ENCODE measurements at places on chromosomes 6 and 20.

DNA sequence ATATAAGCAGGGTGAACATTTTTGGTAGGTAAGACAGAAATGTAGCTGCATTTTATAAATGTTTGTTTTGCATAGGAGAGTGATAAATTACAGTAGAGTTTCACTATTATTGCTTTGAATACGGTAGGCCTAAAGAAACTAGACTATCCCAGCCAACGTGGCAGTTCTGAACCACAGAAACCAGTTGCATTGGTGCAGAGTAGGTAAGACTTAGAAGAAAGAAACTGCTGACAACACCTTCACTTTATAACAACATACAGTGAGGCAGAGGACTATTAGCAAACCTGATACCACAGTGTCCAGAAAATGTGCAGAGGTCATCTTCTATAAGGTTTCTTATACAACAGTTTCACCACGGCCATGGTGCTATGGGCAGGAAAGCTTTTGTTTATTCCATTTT, 566.1 kb downstream of the KIF16B start:
- no peaks in the 10 kb centered on the region for H3K27me3 ChIP-seq
- no peak overlapping the region for H3K27ac ChIP-seq
- H3K4me3 ChIP-seq = no peak overlapping the region
- DNase-seq = no peak
- no peaks in the 10 kb centered on the region for H3K4me1 ChIP-seq
- H3K36me3 ChIP-seq = no peaks in the 10 kb centered on the region

GRCh38 chr6:34696189-34696738, 303 bp downstream of the ILRUN start:
- H3K4me1 ChIP-seq = peaks cover 45% of the 10 kb centered on the region
- H3K36me3 ChIP-seq = peaks cover 22% of the 10 kb centered on the region
- peaks cover 3% of the 10 kb centered on the region for H3K27me3 ChIP-seq
- peak overlapping the region; percentile 91 for H3K4me3 ChIP-seq
- DNase-seq = no peak

DNA sequence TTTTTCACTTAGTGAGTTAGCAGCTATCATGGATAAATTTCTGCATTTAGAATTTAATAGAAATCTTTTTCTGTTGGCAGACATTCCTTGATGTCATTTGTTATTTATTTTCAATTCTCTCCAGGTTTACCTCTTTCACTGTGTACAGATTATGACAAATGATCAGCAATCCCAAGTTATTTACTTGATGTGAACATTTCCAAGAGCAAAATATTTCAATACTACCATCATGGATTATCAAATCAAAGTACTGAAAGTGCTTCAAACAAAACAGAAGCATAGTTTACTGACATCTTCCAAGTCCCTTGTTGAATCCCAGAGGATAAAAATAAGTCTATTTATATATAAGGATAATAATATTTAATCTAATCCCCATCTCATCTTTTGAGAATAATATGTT, 852.2 kb upstream of the CITED2 start:
- no peaks in the 10 kb centered on the region for H3K4me1 ChIP-seq
- no peak for DNase-seq
- H3K4me3 ChIP-seq = no peak overlapping the region
- H3K27me3 ChIP-seq = no peaks in the 10 kb centered on the region

GRCh38 chr20:61912665-61913422, 152.8 kb downstream of the TAF4 start:
- no peak overlapping the region for H3K4me3 ChIP-seq
- peaks cover 8% of the 10 kb centered on the region for H3K4me1 ChIP-seq
- DNase-seq = no peak
- H3K27ac ChIP-seq = no peak overlapping the region
- H3K27me3 ChIP-seq = peaks cover 18% of the 10 kb centered on the region

DNA sequence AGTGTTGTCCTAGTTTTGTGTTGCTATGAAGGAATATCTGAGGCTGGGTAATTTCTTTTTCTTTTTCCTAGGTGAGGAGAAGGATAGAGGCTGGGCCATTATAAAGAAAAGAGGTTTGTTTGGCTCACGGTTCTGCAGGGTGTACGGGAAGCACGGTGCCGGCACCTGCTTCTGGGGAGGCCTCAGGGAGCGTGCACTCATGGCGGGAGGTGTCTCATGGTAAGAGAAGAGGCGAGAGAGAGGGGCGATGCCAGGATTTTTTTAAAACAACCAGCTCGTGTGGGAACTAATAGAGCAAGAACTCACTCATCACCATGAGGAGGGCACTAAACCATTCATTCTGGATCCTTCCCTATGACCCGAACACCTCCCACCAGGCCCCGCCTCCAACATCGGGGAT, 14.2 kb upstream of the NPBWR2 start:
- H3K36me3 ChIP-seq = no peaks in the 10 kb centered on the region
- peaks cover 49% of the 10 kb centered on the region for H3K27me3 ChIP-seq
- H3K4me3 ChIP-seq = no peak overlapping the region
- H3K27ac ChIP-seq = no peak overlapping the region
- peak; percentile 14 for DNase-seq

GRCh38 chr6:159790956-159791598, 810 bp downstream of the MRPL18 start:
- peaks cover 58% of the 10 kb centered on the region for H3K4me1 ChIP-seq
- no peak for DNase-seq
- no peaks in the 10 kb centered on the region for H3K27me3 ChIP-seq

- DNase-seq = no peak
- H3K36me3 ChIP-seq = peaks cover 2% of the 10 kb centered on the region
- H3K4me1 ChIP-seq = no peaks in the 10 kb centered on the region
- no peaks in the 10 kb centered on the region for H3K27me3 ChIP-seq
- no peak overlapping the region for H3K27ac ChIP-seq
- H3K4me3 ChIP-seq = no peak overlapping the region
Observed at GRCh38 chr6:5599127-5599526, 337.8 kb downstream of the FARS2 start.

DNA sequence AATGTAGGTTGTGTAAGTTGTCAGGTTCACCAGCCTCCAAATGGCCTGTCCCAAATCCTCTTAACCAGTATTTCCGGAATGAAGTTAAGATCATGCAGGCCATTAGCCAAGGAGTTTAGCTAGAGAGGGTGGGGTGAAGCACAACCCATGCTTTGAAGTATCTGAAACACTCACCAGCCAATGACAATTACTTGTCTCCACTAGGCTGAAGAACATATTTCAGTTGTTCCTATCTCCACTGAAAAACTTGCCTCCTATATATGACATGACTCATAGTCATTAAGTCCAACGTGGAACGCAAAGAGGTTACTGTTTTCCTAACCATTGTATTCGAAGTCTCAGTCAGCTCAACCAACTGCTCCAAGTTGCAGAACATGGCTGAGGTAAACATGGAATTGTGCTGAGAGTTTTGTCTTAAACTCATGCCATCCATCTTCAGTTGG, 37.4 kb upstream of the TNFAIP3 start:
- H3K4me3 ChIP-seq = no peak overlapping the region
- H3K27ac ChIP-seq = no peak overlapping the region
- H3K27me3 ChIP-seq = no peaks in the 10 kb centered on the region
- H3K4me1 ChIP-seq = peaks cover 45% of the 10 kb centered on the region

- no peaks in the 10 kb centered on the region for H3K36me3 ChIP-seq
- no peaks in the 10 kb centered on the region for H3K4me1 ChIP-seq
- no peak within 1 kb of the TSS for H3K4me3 ChIP-seq
- no peak within 1 kb of the TSS for H3K27ac ChIP-seq
Observed at GRCh38 chr20:23049201-23050075, at the start of gene THBD. Gene THBD, minus strand, starts transcription at chr20:23049672. Its CDS starts 168 bp downstream, at chr20:23049504.

DNA sequence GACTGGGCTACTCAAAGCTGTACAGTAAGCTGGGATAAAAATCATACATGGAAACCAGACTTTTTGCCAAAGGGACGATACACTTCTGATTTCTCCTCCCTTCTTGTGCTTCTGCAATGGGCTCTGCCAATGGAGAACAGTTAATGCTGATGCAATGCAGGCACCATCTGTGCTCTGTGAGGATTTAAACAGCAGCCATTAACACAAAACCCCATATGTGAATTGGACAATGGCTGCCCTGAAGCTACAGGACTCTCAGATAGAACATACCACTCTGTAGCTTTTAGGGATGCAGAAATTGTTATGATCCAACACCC, 71.9 kb downstream of the GJA10 start:
- peaks cover 63% of the 10 kb centered on the region for H3K36me3 ChIP-seq
- no peak overlapping the region for H3K4me3 ChIP-seq
- peak overlapping the region; percentile 43 for H3K27ac ChIP-seq
- DNase-seq = no peak
- peaks cover 40% of the 10 kb centered on the region for H3K4me1 ChIP-seq

- no peak for DNase-seq
- H3K36me3 ChIP-seq = peaks cover 52% of the 10 kb centered on the region
- no peak overlapping the region for H3K27ac ChIP-seq
- H3K4me3 ChIP-seq = no peak overlapping the region
- peaks cover 3% of the 10 kb centered on the region for H3K27me3 ChIP-seq
Observed at GRCh38 chr6:90088009-90088408, 193.7 kb downstream of the GJA10 start.

GRCh38 chr6:134686071-134686470, 263.8 kb downstream of the ALDH8A1 start:
- peaks cover 18% of the 10 kb centered on the region for H3K27me3 ChIP-seq
- no peaks in the 10 kb centered on the region for H3K4me1 ChIP-seq
- no peak for DNase-seq
- no peaks in the 10 kb centered on the region for H3K36me3 ChIP-seq
- H3K4me3 ChIP-seq = no peak overlapping the region
- H3K27ac ChIP-seq = no peak overlapping the region

DNA sequence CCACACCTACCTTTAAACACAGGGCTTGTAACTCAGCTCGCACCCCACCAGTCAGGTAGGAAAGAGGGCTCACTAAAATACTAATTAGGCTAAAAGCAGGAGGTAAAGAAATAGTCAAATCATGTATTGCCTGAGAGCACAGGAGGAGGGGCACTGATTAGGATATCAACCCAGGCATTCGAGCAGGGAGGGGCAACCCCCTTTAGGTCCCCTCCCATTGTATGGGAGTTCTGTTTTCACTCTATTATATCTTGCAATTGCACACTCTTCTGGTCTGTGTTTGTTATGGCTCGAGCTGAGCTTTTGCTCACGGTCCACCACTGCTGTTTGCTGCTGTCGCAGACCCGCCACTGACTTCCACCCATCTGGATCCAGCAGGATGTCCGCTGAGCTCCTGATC, 657.2 kb downstream of the PRIM2 start:
- peaks cover 3% of the 10 kb centered on the region for H3K27me3 ChIP-seq
- no peak for DNase-seq
- H3K4me3 ChIP-seq = no peak overlapping the region
- H3K4me1 ChIP-seq = no peaks in the 10 kb centered on the region
- H3K36me3 ChIP-seq = no peaks in the 10 kb centered on the region
- no peak overlapping the region for H3K27ac ChIP-seq

GRCh38 chr20:2519115-2519809, 10.5 kb upstream of the ZNF343 start:
- H3K36me3 ChIP-seq = no peaks in the 10 kb centered on the region
- no peak overlapping the region for H3K27ac ChIP-seq
- no peak overlapping the region for H3K4me3 ChIP-seq
- no peak for DNase-seq

DNA sequence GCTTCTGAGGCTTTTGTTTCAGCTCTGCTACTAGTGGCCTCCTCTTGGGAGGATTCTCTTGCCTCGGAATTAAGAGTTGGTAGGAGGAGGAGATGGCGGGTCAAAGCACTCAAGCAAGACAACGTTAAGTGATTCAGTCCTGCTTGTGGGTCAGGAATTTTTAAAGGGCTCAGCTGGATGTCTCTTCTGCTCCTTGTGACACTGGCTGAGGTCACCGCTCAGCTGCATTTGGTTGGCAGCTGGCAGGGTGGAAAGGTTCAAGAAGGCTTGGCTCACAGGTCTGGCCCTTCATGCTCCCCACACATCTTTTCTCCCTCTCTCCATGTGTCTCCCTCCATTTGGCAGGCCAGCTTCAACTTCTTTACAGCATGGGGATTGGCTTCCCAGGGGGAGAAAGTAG, 641.4 kb downstream of the KIF16B start:
- H3K4me3 ChIP-seq = no peak overlapping the region
- H3K27me3 ChIP-seq = no peaks in the 10 kb centered on the region
- no peaks in the 10 kb centered on the region for H3K4me1 ChIP-seq
- H3K36me3 ChIP-seq = no peaks in the 10 kb centered on the region
- no peak for DNase-seq

GRCh38 chr6:99841297-99841696, 152.7 kb downstream of the MCHR2 start:
- H3K27ac ChIP-seq = no peak overlapping the region
- H3K4me1 ChIP-seq = no peaks in the 10 kb centered on the region
- no peaks in the 10 kb centered on the region for H3K27me3 ChIP-seq
- no peaks in the 10 kb centered on the region for H3K36me3 ChIP-seq
- DNase-seq = no peak
- no peak overlapping the region for H3K4me3 ChIP-seq

- no peaks in the 10 kb centered on the region for H3K36me3 ChIP-seq
- no peaks in the 10 kb centered on the region for H3K27me3 ChIP-seq
- H3K4me1 ChIP-seq = no peaks in the 10 kb centered on the region
- no peak overlapping the region for H3K4me3 ChIP-seq
Observed at GRCh38 chr6:164025180-164025579, 610.7 kb downstream of the QKI start.

GRCh38 chr6:87407901-87408720, at the start of gene CFAP206:
Gene CFAP206, plus strand, starts transcription at chr6:87407972. Its CDS starts 1,868 bp downstream, at chr6:87409840.
- no peaks in the 10 kb centered on the region for H3K36me3 ChIP-seq
- H3K27ac ChIP-seq = peak within 1 kb of the TSS; percentile 75
- H3K4me1 ChIP-seq = peaks cover 11% of the 10 kb centered on the region
- H3K4me3 ChIP-seq = peak within 1 kb of the TSS; percentile 76
- DNase-seq = peak; percentile 83

DNA sequence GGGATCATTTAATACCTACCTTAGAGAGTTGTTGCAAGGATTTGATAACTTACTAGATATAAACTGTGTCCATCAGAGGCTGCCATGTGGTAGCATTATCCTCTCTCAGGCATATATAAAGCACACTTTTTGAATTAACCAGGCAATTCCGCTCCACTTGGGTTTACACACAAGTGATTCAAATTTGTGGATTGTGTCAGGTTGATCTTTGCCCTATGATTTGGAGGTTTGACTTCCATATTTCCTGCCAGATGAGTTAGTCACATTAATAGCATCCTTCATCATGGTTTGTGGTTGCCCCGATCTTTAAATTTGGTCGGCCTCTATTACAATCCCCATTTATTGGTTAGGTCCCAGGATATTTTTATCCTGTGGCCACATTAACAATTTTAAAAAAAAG, 44.8 kb upstream of the CTAGE9 start:
- H3K36me3 ChIP-seq = no peaks in the 10 kb centered on the region
- no peak overlapping the region for H3K4me3 ChIP-seq
- DNase-seq = no peak
- H3K27ac ChIP-seq = no peak overlapping the region
- H3K27me3 ChIP-seq = peaks cover 4% of the 10 kb centered on the region

DNA sequence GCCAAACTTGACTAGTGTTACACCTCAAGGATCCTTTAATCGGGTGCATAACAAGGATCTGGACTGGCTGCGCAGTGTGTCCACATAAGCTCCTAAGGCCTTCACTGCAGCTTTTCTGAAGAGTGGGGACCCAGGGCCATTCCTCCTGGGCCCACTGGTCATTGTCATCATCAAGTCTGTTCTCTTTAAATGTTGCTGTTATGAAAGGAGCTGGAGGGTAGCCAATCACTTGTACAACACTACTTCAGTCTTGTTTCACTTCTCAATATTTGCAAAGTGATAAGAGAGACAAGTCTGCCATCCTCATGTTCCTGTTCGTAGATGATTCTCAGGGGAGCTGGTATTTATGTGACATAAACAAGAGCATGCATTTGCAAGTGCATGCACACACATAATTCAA, 149.8 kb downstream of the SYNDIG1 start:
- no peaks in the 10 kb centered on the region for H3K4me1 ChIP-seq
- no peaks in the 10 kb centered on the region for H3K36me3 ChIP-seq
- H3K4me3 ChIP-seq = no peak overlapping the region
- DNase-seq = no peak
- H3K27me3 ChIP-seq = peaks cover 5% of the 10 kb centered on the region

GRCh38 chr6:121698617-121699016, 263.2 kb downstream of the GJA1 start:
- H3K4me1 ChIP-seq = no peaks in the 10 kb centered on the region
- no peaks in the 10 kb centered on the region for H3K27me3 ChIP-seq
- no peak overlapping the region for H3K4me3 ChIP-seq
- no peak overlapping the region for H3K27ac ChIP-seq

Measured in activated naive CD4-positive, alpha-beta T cell treated with anti-CD3 and anti-CD28 coated beads, Interleukin-2, amount 10 ng/mL, durations not matched to agents 7 days and 5 days (primary cell).